ENCODE measurements at places on chromosomes 16 and 17.

DNA sequence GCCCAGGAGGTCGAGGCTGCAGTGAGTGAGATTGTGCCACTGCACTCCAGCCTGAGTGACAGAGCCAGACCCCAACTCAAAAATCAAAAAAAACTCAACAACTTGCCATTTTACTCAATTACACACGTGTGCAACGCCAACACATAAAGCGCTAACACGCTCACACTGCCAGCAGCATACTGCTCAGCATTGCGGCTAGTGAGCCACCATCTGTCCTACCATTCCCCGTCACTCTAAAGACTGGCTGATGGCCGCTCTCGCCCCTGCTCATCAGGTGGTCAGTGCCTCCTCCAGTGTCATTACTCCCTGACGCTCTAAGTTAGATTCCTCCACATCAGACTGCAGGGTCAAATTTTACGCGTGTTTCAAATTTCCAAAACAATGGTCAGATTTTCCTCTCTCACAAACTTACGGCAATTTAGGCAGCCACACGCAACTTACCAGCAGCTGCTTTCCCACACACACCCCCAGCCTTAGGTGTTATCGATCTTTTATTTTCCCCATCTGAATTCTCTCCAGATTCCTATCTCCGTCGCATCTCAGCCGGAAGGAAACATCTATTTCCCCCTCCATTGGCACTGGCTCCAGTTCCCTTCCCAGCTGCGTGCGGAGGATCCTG is 240.8 kb downstream of the C16orf95 start:
- no peak for DNase-seq

GRCh38 chr16:50453446-50453845 is 84.7 kb upstream of the BRD7 start:
- DNase-seq = no peak

GRCh38 chr16:11091021-11091785 is 146.8 kb downstream of the CLEC16A start:
- no peak for DNase-seq

DNA sequence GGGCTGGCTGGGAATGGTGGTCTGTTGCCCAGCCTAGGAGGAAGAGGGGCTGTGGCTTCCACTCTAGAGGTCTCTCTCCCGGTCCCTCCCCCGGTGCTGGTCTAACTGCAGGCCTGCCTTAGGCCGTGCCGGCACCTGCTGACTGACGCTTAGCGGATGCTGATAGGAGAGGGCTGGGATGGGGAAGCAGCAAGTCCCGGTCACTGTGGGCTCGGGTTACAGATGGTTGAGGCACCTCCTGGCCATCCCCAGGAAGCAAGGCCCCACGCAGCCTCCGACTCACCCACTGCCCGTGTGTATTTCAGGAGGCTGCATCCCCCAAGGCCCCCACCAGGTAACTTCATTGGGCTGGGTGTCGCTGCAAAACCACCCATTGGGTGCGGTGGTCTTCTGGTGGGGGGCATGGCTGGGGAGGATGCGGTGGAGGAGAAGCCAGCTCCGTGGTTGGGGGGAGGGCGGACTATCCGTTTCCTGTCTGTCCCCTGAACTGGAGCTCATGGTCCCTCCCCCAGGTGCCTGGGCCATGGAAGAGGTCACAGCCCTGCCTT is 278.9 kb downstream of the SEC14L1 start:
- DNase-seq = no peak

DNA sequence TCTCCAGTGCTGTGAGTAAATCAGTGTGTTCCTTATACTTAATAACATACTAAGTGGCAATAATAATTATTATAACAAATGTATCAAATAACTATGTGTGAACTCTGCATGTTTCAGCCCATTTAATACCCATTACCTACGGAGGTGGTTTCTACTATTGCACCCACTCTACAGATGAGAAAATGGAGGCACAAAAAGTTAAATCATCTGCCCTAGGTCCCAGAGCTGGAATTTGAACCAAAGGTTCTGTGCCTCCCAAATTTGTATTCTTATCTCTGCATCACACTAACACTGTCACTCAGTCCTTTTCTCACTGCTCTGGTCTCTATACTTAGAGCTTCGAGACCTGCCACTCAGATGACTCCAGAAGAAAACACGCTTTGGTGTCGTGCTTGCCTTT is 417.0 kb downstream of the MAF start:
- DNase-seq = no peak

DNA sequence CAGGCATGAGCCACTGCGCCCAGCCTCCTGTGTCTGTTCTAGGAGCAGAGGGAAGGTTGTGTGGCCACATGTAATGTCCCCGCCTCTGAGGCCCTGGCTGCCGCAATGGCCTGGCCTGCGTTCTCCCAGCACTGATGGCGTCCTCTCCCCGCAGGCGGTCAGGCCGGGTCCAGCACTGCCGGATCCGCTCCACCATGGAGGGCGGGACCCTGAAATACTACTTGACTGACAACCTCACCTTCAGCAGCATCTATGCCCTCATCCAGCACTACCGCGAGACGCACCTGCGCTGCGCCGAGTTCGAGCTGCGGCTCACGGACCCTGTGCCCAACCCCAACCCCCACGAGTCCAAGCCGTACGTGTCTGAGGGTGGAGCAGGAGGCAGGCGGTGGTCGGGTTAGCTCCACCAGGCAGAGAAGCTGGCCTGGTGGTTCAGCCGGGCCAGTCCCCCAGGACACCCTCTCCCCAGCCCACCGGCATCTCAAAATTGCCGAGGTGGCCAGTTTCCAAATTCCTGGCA is 100.8 kb downstream of the SDR42E1 start:
- DNase-seq = no peak

DNA sequence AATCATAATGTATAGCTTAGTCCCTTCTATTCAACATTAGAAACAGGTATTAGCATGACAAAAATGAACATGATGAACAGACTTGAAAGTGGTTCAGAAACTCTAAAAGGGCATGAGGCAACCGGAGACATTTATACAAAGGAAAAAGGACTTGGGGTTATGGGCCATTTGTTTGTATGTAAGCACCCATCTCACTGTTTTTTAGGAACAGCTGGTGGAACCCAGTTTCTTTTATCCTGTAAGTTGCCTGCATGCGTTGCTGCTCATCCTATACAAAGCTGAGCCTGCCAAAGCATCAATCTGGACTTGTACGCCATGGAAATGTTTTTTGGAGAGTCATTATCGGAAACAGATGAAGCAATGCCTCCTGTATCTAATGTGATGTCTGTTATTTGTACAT is 72.3 kb upstream of the NACA2 start:
- DNase-seq = no peak

DNA sequence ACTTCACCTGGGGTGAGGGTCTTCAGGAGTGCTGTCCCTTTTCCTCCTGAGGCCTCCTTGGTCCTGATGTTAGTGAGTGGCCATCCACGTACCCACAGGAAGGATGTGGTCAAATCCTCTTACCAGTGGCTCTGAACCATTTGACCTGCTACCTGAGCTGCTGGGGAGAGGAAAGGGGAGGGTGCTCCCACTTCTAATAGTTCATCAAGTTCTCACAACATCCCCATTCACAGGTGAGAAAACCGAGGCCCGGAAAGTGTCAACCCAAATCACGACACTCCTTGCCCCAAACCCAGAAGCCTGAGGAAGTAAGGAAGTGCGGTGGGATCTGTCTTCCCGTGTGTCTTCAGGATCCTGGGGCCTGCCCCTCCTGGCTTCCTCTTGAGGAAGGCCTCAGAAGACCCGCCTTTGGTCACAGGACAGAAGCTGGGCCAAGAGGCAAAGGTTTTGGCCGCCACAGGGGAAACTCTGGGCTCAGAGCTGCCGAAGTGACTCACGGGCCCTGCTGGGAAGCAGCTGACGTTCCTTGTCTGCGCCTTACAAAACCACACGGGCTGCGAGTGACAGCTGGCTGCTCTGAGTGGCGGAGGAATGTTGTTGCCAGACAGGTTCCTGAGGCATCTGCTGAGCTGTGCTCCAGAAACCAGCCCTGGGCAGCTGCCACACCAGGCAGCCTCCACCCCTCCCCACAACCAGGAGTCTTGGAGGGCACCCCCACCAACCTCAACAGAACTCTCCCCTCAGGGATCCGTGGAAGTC is 13.9 kb upstream of the KIFC3 start:
- DNase-seq = peak; percentile 85

GRCh38 chr17:55314061-55314783 is 49.5 kb downstream of the HLF start:
- no peak for DNase-seq

- peak; percentile 69 for DNase-seq
Observed at GRCh38 chr17:44599298-44600175, 42.3 kb downstream of the FZD2 start.

GRCh38 chr16:88983771-88984687 is 7.0 kb upstream of the CBFA2T3 start:
- DNase-seq = no peak

DNA sequence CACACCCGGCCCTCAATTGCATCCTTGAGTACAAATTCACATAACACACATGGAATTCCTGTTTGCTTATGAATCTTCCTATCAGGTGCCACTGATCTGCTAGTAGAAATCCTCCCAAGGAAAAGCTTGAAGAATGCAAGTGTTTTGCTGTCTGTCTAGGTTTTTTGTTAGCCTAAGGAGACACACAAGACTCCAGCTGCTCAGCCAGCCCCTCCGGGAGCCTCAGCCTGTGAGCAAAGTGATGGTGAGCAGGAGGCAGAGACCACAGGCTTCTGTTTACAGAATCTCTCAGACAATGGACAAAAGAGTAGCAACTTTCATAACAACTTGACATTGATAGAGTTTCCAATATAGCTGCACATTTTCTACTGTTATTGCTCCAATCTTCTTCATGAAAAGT is 18.4 kb upstream of the PRKCA start:
- DNase-seq = no peak

- DNase-seq = no peak
Observed at GRCh38 chr16:75193265-75193650, 13.7 kb downstream of the CTRB2 start.

DNA sequence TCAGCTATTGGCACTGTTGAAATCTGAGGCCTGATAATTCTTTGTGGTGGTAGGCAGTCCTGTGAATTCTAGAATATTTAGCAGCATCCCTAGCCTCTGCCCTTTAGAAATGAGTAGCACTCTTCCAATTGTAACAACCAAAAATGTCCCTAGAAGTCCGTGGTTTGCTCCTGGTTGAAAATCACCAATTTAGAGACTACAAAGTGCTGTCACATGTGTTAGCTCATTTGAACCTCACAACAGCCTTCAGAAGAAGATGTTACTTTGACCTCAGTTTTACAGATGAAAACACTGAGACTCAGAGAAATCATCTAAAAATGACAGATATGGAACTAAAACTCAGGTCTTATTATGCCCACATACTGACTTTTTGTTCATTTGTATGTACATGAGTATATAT is 103.2 kb downstream of the TANC2 start:
- no peak for DNase-seq

DNA sequence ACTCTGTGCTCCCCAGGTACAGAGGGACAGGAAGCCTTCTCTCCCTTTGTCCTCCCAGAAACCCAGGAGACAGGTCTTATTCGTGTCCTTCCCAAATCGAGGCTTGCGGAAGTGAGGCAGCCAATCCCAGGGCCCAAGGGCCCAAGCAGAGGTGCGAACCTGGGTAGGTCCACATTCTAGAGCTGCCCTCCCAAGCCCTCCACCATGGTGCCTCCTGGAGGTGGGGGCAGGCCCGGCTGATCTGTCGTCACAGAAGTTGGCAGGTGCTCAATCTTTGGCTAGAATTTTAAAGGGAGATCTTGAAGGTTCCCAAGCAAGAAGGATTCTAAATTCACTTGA is 21.5 kb downstream of the MRC2 start:
- DNase-seq = no peak

- no peak for DNase-seq
Observed at GRCh38 chr17:1541367-1541904, 21.2 kb downstream of the PITPNA start.

DNA sequence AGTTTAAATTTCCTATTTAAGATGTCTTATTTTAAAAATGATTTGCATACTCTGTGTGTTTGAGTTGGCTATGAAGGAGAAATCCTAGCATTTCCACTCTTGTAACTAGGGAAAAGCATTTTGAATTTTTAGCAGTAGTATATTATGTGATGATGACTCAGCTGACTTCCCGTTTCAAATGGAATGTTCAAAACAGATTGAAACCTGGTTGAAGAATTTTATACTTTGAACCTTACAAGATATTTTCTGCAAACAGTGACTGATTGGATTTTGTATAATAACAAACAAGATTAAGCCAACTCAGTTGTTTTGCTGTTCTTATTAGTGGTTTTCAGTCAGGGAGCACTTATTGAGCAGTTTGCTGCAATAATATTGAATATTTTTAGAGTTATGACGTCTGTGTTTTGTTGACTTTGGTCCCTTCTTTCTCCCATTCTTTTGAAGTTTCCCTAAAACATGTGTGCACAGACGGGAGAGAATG is 8.0 kb downstream of the TNRC6A start:
- DNase-seq = no peak

DNA sequence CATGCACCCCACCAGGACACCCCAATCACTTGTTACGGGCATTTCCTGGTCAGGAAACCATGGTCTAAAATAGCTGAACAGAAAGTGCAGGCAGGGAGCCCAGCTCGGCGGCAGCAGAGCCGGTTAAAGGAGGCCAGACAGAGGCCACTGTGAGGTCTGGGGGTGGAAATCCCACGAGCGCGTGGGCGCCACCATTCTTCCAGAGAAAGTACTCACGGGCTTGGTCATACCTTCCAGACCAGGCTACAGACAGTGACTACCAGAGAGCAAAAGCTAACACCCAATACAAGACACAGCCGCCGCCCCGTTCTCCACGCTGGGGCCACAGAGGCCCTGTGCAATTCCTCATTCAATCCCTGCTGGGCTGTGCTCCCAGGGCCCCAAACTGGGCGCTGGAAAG is 11.9 kb downstream of the CEP131 start:
- DNase-seq = no peak

- DNase-seq = no peak
Observed at GRCh38 chr17:33896263-33896662, 358.8 kb upstream of the CCL2 start.

DNA sequence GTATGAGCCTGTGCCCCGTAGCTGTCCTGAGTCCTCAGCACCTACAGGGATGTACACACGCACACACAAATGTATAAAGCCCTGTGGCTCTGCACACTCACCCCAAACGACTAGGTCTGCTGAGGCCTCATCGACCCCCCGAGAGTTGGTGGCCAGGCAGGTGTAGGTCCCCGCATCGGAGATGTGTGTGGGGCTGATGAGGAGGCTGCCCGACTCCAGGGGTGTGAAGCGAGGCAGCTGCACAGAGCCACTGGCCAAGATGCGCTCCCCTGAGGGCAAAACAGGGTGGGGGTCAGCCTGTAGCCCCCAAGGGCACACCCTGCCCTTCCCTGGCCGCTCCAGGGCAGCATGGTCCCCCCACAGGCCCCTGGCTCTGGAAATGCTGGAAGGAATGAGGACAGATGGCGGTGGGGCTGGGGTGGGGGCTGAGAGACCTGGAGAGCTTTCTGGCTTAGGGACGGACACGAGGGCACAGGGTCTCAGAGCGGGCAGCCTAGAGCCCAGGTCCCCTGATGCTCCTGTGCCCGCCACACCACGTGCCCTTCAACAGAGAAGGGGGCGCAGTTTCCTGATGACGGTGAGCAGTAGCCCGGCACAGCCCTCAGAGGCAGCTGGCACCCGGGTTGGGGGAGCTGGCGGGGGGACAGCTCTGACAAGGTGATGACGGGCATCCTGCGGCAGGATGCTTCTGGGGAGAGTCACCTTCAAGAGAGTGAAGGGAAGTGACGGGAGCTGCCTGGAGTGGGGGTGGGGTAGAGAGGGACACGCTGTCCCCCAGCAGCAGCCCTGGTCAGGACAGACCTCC is 119.8 kb upstream of the CDC42EP4 start:
- no peak for DNase-seq

GRCh38 chr17:72592242-72592966 is 471.6 kb downstream of the SOX9 start:
- DNase-seq = peak; percentile 91

- peak; percentile 92 for DNase-seq
Observed at GRCh38 chr16:53080345-53081031, 25.7 kb downstream of the CHD9 start.

GRCh38 chr17:78206298-78206697 is 7.8 kb upstream of the BIRC5 start:
- DNase-seq = no peak
